ENCODE measurements at places on chromosomes 12 and 14.

GRCh38 chr14:69439521-69440270, 41.2 kb downstream of the SLC39A9 start:
- DNase-seq, result no peak

GRCh38 chr12:67759829-67760228, 111.3 kb downstream of the DYRK2 start:
- no peak for DNase-seq

DNA sequence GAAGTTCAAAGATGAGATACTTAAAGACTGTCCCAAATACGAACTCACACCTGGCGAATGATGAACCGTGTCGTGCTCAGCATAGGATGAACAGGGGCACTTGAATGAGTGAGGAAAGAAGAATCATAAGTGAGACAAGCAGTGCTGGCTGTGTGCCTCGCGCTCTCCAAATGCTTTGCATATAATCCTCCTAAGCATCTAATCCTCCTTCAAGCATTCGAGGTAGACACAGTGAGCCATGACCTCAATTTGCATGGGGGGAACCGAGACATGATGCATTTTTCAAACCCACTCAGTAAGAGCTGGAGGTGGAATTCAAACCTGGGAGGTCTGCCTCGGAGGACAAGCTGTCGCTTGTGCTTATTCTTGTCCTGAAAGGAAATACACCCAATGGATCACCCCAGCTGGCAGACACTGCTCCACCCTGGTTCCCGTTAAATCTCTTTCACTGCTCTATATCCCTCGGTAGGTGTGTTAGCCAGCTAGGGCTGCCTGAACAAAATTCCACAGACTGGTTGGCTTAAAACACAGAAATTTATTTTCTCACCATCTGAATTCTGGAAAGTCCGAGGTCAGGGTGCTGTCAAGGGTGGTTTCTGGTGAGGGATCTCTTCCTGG, 274.0 kb downstream of the SLC15A4 start:
- DNase-seq, result no peak

- no peak for DNase-seq
Observed at GRCh38 chr14:67984274-67984673, 164.7 kb downstream of the RAD51B start.

GRCh38 chr12:5033883-5034282, 9.8 kb upstream of the KCNA5 start:
- no peak for DNase-seq

DNA sequence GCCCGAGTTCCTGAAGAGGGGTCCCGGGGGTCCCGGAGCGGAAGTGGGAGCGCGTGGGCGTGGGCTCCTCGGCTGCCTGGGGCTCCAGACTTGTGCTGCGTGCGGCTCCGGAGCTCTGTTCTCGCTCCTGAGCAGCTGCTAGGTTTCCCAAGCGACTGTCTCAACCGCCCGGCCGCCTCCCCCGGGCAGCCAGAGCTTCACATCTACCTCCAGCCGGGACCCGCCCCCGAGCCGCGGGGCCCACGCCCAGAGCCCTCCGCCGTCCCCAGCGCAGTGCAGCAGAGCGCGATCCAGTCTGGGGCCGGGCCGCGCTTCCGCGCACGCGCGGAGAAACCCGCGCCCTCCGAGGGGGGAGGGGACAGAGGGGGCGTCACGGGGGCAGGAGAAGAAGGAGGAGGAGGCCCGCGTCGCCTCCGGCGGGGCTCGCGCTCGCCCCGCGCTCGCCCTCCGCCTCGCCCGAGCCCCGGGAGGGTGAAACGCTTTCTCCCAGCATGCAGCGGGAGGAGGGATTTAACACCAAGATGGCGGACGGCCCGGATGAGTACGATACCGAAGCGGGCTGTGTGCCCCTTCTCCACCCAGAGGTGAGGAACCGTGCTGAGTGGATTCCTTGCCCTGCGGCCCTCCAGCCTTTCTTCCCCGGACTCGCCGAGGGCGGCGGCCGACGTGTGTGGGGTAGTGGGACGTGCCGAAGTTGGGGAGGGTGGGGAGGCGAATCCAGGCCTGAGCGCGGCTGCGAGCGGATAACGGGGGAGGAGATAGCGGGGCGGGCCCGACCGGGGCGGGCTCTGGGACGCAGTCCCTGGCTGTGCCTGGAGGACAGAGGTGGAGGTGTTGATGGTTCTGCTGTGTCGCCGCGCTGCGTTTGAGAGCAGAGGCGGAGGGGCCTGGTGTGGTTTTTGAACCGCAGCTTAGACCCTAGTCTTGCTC, at the start of gene ZDHHC17:
TSS of gene ZDHHC17 (plus strand) at position 370 of the 930 bp plus-strand sequence. CDS start at position 492, 122 bp downstream.
- DNase-seq, result peak; percentile 81

GRCh38 chr14:24282736-24283135, 11.3 kb upstream of the RABGGTA start:
- no peak for DNase-seq

GRCh38 chr14:76971549-76971948, 57.0 kb downstream of the IRF2BPL start:
- no peak for DNase-seq

DNA sequence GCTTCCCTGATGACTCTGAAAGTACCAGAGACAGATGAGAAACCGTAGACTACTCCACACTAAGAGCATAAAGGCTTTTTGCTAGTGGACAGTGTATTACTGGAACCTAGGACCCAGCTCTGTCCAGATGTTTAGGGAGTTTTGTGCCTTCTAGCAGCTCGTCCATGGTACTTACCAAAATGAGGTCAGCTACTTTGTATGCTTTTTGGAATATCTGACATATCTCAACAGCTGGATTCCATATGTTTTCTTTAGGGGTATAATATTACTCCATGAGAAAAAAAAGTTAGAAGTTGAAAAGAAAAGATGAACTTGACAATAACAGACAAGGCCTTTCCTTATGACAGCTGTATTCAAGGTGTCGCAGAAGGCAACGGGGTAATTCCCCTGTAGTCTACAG, 32.1 kb upstream of the FRMD6 start:
- DNase-seq, result no peak

All from activated CD4-positive, alpha-beta T cell treated with anti-CD3 and anti-CD28 coated beads, Interleukin-2, amount 50 U/mL, for 24 hours (primary cell).